NCI-H1417 treated with DMSO at 0.1 percent for 48 hours (cell line): ENCODE measurements at places on chromosomes 1 and 21.

DNA sequence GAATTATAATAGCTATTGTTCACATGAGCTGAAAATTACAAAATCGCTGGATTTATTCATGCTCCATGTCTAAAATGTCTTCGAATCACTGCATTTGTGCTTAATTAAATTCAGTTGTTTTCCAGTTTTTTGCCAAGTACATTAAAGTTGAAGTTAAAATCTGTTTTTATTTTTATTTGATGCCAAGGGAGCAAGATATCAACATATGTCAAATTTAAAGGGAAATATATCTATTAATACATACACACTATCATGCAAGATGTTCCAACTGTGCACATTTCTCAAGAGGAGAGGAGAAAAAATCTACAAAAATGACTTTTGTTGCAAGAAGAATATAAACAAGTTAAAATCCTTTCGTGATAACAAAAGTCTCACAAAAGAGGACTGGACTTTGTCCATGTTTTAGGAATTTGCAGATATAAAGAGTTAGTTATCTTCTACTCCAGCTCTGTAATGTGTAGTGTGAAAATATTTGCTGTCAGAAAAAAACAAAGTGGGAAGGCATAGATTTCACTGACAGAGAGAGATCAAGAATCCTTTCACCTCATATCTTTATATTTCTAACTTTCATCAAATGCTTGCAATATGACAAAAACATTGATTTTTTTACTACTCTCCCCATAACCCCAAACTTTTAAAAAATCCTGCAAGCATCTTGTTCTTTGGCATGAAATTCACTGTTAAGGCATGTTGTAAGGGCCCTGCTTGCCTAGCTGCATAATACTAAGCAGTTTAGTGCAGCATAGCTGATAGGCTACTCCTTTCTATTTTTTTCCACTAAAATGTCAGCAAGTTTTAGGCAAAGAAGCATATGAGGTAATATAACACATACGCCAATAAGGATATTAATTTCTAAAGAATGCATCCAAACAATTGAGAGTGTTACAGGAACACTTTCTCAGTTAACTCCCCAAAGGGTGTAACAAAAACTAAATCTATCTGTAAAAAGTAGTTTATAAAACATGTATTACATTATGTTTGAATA is 340.2 kb upstream of the ADAMTS5 start:
- no peak for DNase-seq

DNA sequence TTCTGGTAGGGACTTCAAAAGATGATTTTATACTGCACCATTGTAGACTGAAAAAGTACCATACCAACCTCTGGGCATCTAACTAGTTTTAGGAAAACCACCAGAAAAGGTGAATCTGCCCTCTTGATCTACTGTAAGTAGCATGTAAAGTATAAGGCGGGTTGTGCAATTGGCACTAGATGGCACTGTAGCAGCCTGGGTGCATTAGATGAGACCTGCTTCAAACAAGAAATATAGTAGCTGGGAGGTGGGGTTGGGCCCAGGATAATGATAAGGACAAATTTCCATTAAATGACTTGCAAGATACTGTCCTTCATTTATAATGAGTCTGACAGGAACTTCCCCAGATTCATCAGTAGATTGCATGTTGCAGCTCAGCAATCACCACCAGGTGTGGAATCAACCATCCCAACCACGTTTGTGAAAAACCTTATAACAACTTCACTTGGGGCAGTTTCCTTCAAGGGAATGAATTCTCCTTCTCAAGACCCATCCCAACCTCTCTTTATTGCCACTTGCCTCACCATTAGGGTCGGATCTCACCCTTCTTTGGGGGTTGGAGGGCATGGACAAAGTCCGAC is 37.3 kb upstream of the IL10 start:
- no peak for DNase-seq

- DNase-seq, result no peak
Measured at GRCh38 chr1:211632808-211633523, 42.5 kb downstream of the NEK2 start.

DNA sequence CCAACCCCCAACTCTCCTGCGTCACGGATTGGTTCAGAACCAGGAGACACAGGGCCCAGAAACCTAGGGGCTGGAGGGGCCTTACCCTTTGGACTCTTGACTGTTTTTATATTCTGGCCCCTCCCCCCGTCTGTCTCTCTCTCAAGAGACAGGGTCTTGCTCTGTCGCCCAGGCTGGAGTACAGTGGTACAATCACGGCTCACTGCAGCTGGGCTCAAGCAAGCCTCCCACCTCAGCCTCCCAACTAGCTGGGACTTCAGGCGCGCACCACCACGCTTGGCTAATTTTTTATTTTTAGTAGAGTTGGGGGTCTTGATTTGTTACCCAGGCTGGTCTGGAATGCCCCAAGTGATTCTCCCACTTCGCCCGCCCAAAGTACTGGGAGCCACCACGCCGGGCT is 52.5 kb downstream of the PRKCZ start:
- no peak for DNase-seq

- no peak for DNase-seq
Measured at GRCh38 chr1:89671775-89672488, 39.0 kb downstream of the LRRC8C start.

GRCh38 chr1:14255711-14256110 is 342.8 kb upstream of the KAZN start:
- DNase-seq, result no peak

DNA sequence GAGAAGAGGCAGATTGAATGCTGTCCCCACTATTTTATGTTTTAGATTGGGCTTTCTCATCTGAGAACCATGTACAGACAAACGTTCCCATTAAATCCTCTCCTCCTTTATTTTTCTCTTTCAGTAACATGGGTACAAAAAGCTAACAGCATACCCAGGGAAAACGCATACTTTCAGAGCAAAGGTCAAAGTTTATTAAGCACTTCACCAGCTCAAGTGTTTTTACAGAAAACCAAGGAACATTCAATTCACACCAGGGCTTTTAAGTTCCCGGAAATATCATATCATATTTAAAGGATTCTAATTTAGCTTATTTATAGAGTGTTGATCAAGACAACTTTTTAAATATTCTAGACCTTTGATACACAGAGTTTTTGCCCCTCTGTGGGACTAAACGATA is 271.5 kb upstream of the C1orf87 start:
- DNase-seq, result no peak

DNA sequence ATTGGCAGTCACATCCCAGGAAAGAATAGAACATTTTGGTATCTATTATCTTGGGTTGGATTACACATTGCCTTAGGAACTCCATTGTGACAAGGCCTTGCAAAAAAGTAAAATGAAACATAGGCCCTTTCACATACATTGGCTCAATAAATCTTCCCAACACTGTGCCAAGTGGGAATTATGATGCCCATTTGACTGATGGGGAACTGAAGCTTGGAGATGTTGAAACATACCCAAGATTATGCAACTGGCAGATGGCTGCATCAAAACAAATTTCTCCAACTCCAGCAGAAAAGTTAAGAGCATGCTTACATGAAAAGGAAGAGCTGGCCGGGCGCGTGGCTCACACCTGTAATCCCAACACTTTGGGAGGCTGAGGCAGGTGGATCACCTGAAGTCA is 26.9 kb downstream of the PLEKHO1 start:
- no peak for DNase-seq

- no peak for DNase-seq
Measured at GRCh38 chr21:15775291-15775690, 45.5 kb downstream of the USP25 start.

- no peak for DNase-seq
Measured at GRCh38 chr1:97144527-97144926, 422.9 kb downstream of the PTBP2 start.

- no peak for DNase-seq
Measured at GRCh38 chr1:201681375-201681774, 142.4 kb downstream of the NAV1 start.

DNA sequence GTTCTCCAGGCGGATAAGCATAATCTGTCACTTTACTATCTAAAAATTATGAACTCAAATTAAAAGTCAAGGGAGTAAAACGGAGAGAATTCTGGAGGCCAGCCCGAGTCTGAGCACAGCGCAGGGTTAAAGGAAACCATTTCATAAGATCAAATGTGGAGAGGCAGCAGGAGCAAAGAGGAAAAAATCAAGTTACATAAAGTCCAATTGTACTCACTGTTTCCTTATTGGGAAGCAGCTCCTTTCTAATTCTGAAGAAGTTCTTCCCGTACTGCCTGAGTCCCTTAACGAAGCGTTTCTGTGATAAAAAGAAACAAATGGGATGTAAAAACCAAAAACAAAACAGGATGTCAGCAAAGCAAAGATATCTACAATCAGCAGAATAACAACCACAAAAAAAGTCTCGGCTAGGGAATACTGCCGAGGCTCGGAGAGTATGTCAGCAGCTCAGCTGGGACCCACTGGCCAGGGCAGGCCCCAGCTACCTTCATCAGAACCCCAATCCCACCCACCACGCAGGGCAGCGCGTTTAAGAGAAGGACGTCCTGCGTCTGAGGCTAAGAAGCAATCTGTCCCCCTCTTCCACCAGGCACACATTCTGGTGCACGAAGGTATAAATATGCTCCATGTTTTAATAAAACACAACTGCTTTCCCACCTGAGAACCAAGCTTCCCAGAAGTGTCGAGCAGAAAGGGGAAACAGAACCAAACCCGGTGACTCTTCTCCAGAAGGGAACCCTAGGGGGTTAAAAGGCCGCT is 104.8 kb downstream of the SLC45A1 start:
- no peak for DNase-seq

DNA sequence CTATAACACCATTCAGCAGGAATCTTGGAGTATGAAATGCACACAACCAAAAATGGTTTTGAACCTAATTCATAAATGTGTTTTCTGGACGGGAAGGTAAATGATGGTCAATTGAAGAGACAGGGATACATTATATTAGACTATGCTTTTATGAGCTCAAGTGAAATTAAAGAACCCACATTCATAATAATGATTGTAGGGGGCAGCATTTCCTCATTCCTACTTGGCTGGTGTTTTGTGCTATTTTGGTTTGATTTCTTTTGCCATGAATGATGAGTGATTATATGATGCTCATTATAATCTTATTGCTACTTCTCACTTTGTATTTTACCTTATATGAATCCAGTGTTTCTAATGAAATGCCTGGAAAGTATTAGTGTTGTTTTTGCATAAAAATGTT is 372 bp downstream of the OR2L3 start:
- DNase-seq, result no peak

GRCh38 chr1:211601982-211602670 is 23.2 kb upstream of the SLC30A1 start:
- DNase-seq, result no peak

- DNase-seq, result no peak
Measured at GRCh38 chr1:53585129-53585528, 125.9 kb downstream of the DMRTB1 start.
